HT-29 (cell line): ENCODE measurements at places on chromosomes 4 and X. TPM values are rescaled to one million over a fixed set of nuclear protein-coding genes. Genes with fewer than 3 reads are reported as not detected.

GRCh38 chr4:61011051-61011450 lies 189.1 kb upstream of the ADGRL3 start:
- no peak for DNase-seq

GRCh38 chrX:46693149-46693548 lies 65.8 kb downstream of the SLC9A7 start:
- no peak for DNase-seq

The MAGEA4 gene
- total RNA-seq, result not detected in 2 replicates

DNA sequence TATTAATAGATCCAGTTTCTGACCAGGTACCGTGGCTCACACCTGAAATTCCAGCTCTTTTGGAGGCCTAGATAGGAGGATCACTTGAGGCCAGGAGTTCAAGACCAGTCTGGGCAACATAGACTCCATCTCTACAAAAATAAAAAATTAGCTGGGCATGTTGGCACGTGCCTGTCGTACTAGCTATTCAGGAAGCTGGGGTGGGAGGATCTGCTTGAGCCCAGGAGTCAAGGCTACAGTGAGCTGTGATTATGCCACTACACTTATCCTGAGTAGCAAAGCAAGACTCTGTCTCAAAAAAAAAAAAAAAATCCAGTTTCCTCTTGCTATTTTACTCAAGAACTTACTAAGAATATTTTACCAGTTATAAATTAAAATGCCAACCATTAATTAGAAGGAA lies 91.7 kb downstream of the SLC10A6 start:
- DNase-seq, result no peak

DNA sequence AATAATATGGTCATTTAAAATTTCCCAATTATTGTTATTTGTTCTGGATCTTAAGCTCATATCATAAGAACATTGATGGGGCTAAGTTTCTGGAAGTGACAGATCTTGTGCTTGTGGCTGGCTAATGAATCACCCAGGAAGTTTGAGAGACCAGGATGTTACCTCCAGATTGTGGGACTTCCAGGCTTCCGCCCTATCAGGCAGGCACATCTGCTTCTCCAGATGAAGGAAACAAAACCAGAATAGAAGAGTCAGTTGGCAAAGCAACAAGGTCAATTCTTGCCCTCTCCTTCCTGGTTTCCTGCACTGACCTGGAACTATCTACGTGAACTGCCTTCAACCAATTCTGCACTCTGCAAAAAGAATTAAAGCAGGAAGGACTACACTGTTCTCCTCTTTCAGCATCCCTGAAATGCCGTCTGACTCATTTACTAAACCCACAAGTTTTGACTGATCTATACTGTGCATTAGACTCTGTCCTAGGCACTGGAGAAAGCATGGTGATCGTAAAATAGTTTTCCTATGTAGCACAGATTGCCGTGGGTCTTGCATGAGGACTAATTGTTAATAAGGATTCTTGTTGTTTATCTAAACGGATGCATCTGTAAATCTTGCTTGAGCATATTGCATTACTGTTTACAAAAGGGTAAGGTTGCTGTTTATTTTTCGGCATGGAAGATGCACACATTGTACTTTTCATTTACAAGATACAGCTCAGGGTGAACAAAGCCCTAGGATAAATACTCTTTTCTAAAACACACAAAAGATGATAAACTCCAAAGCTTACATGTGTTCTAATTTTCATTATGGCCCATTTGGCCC lies 74.6 kb downstream of the AMELX start:
- peak; percentile 30 for DNase-seq

The PCDH11X gene
- total RNA-seq, result not detected in 2 replicates

GRCh38 chr4:151195801-151196200 lies 81.2 kb upstream of the PRSS48 start:
- DNase-seq, result peak; percentile 18

DNA sequence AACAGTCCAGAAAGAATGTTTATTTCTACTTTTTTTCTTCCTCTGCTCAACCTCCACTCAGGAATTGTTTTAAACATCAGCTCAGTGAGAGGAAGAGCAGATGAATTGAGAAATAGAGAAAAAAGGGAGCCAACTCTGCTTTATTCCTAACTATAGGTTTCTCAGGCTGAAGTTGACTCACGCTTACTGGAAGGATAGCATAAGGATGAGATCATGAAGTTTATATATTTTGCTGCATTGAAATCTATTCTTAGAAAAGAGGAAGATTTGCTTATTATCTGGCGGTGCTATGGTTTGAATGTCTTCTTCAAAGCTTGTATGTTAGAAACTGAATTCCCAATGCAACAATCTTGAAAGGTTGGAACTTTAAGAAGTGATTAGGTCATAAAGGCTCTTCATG lies 1673.4 kb upstream of the PCDH7 start:
- no peak for DNase-seq

The SPANXN3 gene
- not detected in 2 replicates for total RNA-seq

DNA sequence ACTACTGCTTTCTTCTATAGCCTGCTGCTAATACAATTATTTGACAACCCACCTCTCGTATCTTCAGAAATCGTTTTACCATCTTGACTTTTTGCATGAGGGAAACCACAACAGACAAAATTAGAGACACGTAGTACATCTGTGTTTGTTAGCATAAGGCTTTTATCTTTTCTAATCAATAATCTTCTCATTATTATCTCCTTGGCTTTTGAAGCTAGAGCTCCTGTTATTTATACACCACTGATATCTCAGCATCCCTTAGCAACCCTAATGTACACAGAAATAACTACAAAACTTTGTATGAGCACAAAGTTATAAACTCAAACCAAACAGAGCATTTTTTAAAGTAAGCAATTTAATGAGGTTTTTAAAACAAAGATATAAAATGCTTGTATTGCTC lies 39.7 kb downstream of the CORIN start:
- no peak for DNase-seq

DNA sequence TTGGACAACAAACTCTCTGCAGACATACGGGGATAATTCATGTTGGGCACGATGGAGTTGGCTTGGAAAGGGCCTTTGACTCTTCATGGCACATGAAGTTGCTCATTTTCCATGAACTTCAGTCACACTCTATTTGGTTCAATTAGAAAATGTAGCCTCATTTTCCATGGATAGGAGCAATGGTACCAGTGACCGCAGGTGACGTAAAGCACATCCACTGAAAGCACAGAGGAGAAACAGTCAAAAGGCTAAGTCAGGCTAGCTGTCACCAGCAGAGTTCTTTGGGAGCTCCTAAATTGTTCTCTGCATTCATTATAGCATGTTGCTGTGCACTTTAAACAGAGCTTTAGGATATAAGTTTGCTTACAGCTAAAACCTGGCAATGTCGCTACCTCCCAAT lies 39.9 kb upstream of the MAP3K15 start:
- DNase-seq, result no peak

The GLOD5 gene
- 0.63 TPM in 1 of 2 replicates, not detected in the other for total RNA-seq

GRCh38 chr4:26463386-26463785 lies 26.9 kb downstream of the CCKAR start:
- no peak for DNase-seq

GRCh38 chrX:150197388-150197787 lies 165.7 kb upstream of the MAMLD1 start:
- DNase-seq, result no peak

- no peak for DNase-seq
These were observed 63.0 kb downstream of the MBNL3 start for GRCh38 chrX:132425744-132426318.

The DIPK2B gene
- not detected in 2 replicates for total RNA-seq

DNA sequence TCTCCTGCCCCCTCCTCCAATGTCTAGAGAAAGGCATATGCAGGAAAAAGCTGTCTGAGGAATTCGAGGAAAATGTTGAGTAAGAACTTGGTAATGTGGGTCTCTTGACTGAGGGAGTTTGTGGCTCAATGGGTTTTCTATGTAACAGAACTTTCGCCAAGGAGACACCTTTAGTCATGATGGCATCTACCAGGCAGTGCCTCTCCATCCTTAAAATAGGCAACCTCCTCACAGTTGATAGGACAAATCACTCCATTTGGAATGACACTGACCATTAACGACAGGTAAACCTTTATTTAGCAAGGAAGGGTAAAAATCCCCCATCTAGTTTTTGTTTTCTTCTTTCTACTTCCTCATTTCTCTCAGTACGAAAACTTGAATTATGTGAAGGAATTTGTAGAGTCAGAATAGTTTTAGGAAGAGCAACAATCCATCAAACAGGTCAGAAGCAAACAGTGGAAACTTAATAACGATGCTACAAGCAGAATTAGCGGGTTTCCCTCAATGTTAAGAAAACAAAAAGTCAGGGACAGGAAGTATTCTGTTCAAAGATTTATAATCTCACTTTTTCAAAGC lies 2.7 kb downstream of the GSX2 start:
- DNase-seq, result no peak

The CFP gene
- 0.21 and 0.56 TPM in 2 replicates for total RNA-seq

The PHKA1 gene
- total RNA-seq, result 4.8 and 5.9 TPM in 2 replicates

GRCh38 chr4:189294574-189294973 lies 646.1 kb upstream of the FRG1 start:
- no peak for DNase-seq

- no peak for DNase-seq
These were observed 46.1 kb upstream of the NAP1L5 start for GRCh38 chr4:88743696-88744095.

DNA sequence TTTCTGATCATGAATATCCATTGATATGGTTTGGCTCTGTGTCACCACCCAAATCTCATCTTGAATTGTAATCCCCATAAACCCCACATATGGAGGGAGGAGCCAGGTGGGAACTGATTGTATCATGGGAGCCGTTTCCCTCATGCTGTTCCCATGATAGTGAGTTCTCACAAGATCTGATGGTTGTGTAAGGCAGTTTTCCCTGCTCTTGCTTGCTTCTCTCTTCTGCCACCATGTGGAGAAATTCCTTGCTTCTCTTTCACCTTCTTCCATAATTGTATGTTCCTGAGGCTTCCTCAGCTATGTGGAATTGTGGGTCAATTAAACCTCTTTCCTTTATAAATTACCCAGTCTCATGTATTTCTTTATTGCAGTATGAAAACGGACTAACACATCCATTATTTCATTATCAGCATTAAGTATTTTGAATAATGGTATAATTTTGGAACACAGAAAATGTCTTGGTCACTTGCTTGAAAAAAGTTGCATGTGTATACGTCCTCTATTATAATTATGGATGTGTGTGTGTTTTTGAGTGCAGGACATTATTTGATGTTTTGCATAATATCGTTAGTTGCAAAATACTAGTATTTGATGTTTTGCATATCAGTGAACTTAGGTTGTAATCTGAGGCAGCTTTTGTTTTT lies 334.6 kb downstream of the PCDH10 start:
- peak; percentile 51 for DNase-seq

The TMEM144 gene
- total RNA-seq, result 2.4 and 4.6 TPM in 2 replicates

GRCh38 chr4:80989921-80990544 lies 40.5 kb upstream of the BMP3 start:
- DNase-seq, result peak; percentile 89

- DNase-seq, result no peak
These were observed 195.7 kb upstream of the GK2 start for GRCh38 chr4:79603681-79604080.

GRCh38 chr4:41154814-41155177 lies 59.5 kb downstream of the APBB2 start:
- DNase-seq, result no peak

DNA sequence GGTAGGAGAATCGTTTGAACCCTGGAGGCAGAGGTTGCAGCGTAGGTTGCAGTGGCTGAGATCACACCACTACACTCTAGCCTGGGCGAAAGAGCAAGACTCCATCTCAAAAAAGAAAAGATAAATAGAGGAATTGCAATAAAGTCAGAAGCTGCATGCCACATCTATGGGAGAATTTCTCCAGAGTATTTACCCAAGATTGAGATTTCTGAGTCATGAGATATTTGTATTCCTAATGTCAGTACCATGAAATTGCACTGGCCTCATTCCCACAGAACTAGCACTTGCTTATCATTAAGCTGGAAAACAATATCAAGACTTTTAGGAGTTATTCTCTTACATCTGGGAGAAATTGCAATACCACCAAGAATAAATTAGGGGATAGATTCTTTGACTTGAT lies 37.4 kb downstream of the ASIC5 start:
- no peak for DNase-seq

GRCh38 chr4:182124359-182124758 lies 118.8 kb upstream of the TENM3 start:
- DNase-seq, result no peak

The HPSE gene
- 0.28 and 1.4 TPM in 2 replicates for total RNA-seq

- DNase-seq, result no peak
These were observed 75.7 kb downstream of the NPFFR2 start for GRCh38 chr4:72107456-72107855.

GRCh38 chrX:134388161-134389109 lies 71.5 kb upstream of the HPRT1 start:
- DNase-seq, result no peak

GRCh38 chrX:139881130-139881529 lies 51.7 kb downstream of the ATP11C start:
- DNase-seq, result no peak

GRCh38 chr4:110602061-110602460 lies 20.8 kb downstream of the PITX2 start:
- DNase-seq, result no peak

DNA sequence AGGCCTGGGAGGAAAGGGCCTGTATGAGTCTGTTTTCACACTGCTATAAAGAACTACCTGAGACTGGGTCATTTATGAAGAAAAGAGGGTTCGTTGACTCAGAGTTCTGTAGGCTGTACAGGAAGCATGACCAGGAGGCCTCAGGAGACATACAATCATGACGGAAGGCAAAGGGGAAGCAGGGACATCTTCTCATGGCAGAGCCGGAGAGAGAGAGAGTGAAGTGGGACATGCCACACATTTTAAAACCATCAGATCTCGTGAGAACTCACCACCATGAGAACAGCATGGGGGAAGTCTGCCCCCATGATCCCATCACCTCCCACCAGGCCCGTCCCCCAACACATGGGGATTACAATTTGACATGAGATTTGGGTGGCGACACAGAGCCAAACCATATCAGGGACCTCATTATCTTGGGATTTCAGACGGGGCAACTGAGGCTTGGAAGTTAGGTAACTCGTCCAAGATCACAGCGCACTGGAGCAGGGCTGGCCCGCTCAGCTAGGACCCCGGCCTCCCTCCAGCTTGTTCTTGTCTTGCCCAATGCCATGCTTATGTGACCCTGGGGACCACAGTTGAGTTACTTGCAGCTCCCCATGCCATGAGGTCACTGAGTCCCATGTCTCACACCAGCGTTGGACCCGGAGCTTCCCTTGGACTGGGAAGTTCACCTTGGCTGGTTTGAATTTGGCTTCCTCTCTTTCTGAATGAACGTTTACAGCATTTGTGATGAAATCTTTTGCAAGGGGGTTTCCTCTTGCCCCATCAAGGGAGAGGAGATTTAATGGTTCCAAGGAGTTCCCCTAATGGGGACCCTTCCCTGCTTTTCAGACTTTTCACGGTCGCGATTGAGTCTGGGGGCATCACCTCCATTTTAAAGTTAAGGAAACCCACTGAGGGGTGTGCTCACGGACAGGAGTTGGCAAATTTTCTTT lies 18.1 kb downstream of the HTRA3 start:
- no peak for DNase-seq

The PNMA6A gene
- total RNA-seq, result not detected in 2 replicates
